ENCODE measurements at places on chromosomes 16 and 17.
A peak's percentile ranks its signal among the peaks of the same experiment; 100 is the strongest.

- DNase-seq: peak; percentile 65
Observed at GRCh38 chr17:74453665-74454196, 12.7 kb upstream of the CD300A start.

GRCh38 chr17:39208893-39209292 lies 8.8 kb downstream of the RPL19 start:
- no peak for DNase-seq

- DNase-seq: no peak
Observed at GRCh38 chr16:15049581-15050180, 6.2 kb downstream of the NTAN1 start.

DNA sequence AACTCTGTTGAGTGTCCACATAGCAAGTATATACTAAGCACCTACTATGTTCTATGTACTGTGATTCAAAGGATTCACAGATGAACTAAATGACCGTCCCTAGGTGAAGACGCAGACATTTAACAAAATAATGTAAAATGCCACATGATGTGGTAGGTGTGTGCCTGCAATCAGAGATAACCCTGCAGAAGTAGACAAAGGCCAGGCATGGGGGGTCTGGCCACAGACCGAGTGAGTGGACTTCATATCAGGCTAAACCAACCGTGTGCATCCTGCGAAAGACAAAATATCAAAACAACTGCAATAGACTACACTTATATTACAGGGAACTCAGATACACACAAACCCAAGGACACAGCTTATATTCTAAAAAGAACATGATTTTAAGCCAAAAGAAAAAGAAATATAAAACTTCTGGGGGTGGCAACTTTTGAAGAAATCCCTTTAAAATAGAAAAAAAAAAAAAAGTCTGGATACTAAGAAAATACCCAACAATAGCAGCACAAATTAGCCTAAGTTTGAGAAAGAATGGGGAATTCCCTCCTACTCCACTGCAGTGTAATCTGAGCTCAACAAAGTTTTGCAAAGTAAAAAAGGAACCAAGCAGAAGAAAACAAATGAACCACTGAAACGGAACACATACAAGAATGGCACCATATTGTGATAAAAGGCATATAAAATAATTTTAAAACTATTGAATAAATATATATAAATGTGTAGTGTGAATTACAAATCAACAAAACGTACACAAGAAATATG lies 12.3 kb downstream of the HSDL1 start:
- DNase-seq: no peak

- no peak for DNase-seq
Observed at GRCh38 chr16:22721511-22722100, 92.4 kb upstream of the HS3ST2 start.
